ENCODE measurements at places on chromosomes 16 and 17.
A peak's percentile ranks its signal among the peaks of the same experiment; 100 is the strongest.

GRCh38 chr16:29854520-29855100 lies 8.4 kb downstream of the CDIPT start:
- H3K27ac ChIP-seq, result no peak overlapping the region
- H3K36me3 ChIP-seq, result peaks cover 8% of the 10 kb centered on the region
- H3K27me3 ChIP-seq, result no peaks in the 10 kb centered on the region
- H3K4me1 ChIP-seq, result peaks cover 5% of the 10 kb centered on the region
- no peak overlapping the region for H3K4me3 ChIP-seq

- DNase-seq, result no peak
- H3K27me3 ChIP-seq, result peaks cover 38% of the 10 kb centered on the region
- H3K4me1 ChIP-seq, result peaks cover 8% of the 10 kb centered on the region
- no peak overlapping the region for H3K27ac ChIP-seq
- no peak overlapping the region for H3K4me3 ChIP-seq
- no peaks in the 10 kb centered on the region for H3K36me3 ChIP-seq
Observed at GRCh38 chr17:44971776-44972483, 3.8 kb upstream of the C1QL1 start.

DNA sequence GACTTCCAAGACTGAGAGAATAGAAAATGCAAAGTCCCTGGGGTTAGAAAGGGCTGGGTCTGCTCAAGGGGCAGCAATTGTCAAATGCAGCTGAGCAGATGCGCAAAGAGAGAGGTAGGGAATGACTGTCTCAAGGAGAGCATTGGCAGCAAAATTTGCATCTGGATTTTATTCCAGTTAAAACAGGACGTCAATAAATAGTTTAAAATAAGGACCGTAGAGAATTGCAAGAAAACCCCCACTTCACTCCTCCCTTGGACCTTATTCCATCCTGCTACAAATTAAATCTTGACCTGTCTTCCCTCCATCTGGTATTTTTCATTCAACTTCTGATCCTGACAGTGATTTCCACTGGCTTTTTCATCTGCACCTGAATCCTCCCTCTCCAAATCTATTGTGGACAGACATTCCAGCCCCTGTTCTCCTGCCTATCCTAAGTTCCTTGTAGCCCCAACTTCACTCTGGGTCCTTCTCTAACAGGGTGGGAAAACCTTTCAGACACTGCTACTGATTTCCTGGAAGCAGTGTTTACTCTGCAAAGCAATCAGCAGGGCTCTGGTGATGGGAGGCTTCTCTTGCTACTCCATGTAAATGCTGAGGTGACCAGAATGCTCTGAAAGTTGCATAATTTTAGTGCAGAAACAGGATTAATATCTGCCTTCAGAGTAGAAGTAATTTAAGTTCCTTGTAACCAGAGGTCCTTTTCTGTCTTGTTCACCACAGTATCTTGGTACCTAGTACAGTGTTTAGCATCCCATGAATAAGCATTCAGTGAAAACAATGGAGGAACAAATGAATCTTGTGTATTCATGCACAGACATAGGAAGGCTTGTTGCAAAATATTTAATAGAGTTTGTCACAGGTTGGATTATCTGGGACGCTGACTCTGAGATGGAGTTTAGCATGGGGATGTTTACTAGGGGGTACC lies 79.2 kb downstream of the CDH11 start:
- H3K27ac ChIP-seq, result no peak overlapping the region
- H3K27me3 ChIP-seq, result no peaks in the 10 kb centered on the region
- H3K36me3 ChIP-seq, result no peaks in the 10 kb centered on the region
- no peak overlapping the region for H3K4me3 ChIP-seq
- H3K4me1 ChIP-seq, result no peaks in the 10 kb centered on the region

- H3K27me3 ChIP-seq, result peaks cover 10% of the 10 kb centered on the region
- no peaks in the 10 kb centered on the region for H3K36me3 ChIP-seq
- no peaks in the 10 kb centered on the region for H3K4me1 ChIP-seq
- DNase-seq, result no peak
- no peak overlapping the region for H3K4me3 ChIP-seq
- no peak overlapping the region for H3K27ac ChIP-seq
Observed at GRCh38 chr17:39667262-39667944, 850 bp upstream of the PNMT start.

- no peaks in the 10 kb centered on the region for H3K27me3 ChIP-seq
- H3K4me1 ChIP-seq, result no peaks in the 10 kb centered on the region
- H3K4me3 ChIP-seq, result no peak overlapping the region
- H3K36me3 ChIP-seq, result no peaks in the 10 kb centered on the region
- DNase-seq, result no peak
Observed at GRCh38 chr16:8713635-8714172, 39.3 kb downstream of the ABAT start.

DNA sequence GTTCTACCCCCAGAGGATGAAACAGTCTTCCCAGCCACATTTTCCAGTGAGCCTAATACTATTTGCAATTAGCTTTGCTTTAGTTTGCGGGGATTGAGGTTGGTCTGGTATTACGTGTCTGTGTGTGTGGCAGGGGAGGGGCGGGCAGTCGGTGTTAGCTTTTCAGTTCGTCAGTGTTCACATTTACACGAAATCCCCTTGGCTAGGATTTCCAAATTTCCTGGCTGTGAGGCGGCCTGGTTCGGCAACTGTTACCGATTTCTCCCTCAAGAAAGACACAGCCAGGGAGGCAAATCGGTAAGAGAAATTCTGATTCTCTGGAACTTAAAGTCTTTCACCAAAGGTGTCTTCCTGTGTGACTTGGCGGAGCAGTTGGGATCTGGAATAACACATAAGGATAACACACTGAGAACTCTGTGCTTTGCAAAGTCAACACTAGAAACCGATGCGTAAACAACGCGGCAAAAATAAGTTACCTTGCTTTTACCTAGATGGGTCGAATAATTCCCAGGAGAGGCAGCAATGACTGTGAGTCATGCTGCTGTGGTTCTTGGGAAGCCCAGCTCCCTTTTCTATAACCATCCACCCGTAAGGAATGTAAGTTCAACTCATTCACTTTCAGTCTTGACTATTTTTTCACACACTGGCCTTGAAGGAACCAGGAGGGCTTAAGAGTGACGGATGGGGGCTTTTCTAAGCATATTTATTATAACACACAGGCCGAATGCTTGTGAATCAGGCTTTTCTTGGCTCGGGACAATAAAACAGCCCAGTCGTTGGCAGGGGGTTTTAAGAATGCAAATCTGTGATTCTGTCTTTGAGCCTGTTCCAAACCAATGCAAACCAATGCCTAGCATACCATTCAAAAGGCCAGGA lies 24.2 kb downstream of the GPRC5B start:
- no peaks in the 10 kb centered on the region for H3K36me3 ChIP-seq
- H3K4me3 ChIP-seq, result no peak overlapping the region
- DNase-seq, result no peak
- H3K27ac ChIP-seq, result no peak overlapping the region
- H3K4me1 ChIP-seq, result no peaks in the 10 kb centered on the region
- H3K27me3 ChIP-seq, result no peaks in the 10 kb centered on the region

- DNase-seq, result no peak
- H3K4me1 ChIP-seq, result no peaks in the 10 kb centered on the region
- peaks cover 5% of the 10 kb centered on the region for H3K27me3 ChIP-seq
- H3K36me3 ChIP-seq, result no peaks in the 10 kb centered on the region
Observed at GRCh38 chr16:82451449-82451848, 175.3 kb upstream of the CDH13 start.

GRCh38 chr17:1012823-1013728 lies 16.1 kb downstream of the TIMM22 start:
- no peaks in the 10 kb centered on the region for H3K27me3 ChIP-seq
- H3K4me1 ChIP-seq, result no peaks in the 10 kb centered on the region
- H3K4me3 ChIP-seq, result no peak overlapping the region
- H3K36me3 ChIP-seq, result no peaks in the 10 kb centered on the region
- DNase-seq, result no peak

GRCh38 chr17:69567130-69567529 lies 152.6 kb downstream of the MAP2K6 start:
- no peak for DNase-seq
- H3K27ac ChIP-seq, result no peak overlapping the region
- H3K27me3 ChIP-seq, result peaks cover 4% of the 10 kb centered on the region
- no peaks in the 10 kb centered on the region for H3K4me1 ChIP-seq

DNA sequence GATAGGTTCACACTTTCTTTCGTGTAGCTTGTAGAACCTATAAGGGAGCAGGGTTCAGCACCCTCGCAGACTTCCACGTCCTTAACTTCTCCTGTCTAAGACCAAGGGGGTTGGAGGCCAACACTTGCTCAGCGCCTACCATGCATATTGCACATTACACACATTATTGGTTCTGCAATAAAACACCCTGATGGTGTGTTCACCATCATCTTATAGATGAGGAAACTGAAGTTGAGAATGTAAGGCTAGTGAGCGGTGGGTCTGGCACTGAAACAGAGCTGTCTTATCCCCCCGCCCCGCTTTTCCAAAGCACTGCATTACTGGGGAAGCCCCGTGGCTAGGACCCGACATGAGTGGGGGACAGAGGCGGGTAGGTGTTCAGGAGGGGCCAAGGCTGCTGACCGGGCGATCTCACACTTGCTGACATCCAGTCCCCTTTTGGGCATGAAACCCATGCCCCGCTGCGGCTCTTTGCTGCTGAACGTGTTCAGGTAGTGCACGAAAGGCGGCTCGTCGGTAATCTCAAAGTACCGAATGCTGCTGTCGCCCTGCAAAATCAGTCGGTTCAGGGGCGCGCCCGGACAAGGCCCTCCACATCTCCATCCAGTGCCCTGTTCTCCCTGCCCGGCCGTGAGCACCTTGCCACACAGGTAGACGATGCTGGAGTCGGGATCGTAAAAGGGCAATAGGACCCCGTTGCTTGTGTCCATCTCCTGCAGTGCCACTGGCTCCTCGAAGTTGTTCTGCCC lies 6.2 kb downstream of the CORO6 start:
- no peaks in the 10 kb centered on the region for H3K27me3 ChIP-seq
- H3K36me3 ChIP-seq, result no peaks in the 10 kb centered on the region
- no peak overlapping the region for H3K27ac ChIP-seq
- DNase-seq, result no peak

GRCh38 chr16:71648921-71649320 lies 22.9 kb downstream of the MARVELD3 start:
- H3K27me3 ChIP-seq, result no peaks in the 10 kb centered on the region
- H3K4me1 ChIP-seq, result no peaks in the 10 kb centered on the region
- H3K36me3 ChIP-seq, result peaks cover 7% of the 10 kb centered on the region
- DNase-seq, result no peak
- H3K27ac ChIP-seq, result no peak overlapping the region

- no peak overlapping the region for H3K27ac ChIP-seq
- no peak overlapping the region for H3K4me3 ChIP-seq
- no peak for DNase-seq
- H3K27me3 ChIP-seq, result no peaks in the 10 kb centered on the region
Observed at GRCh38 chr17:27558341-27558740, 72.6 kb upstream of the LGALS9 start.

- H3K4me3 ChIP-seq, result no peak overlapping the region
- no peak overlapping the region for H3K27ac ChIP-seq
- no peaks in the 10 kb centered on the region for H3K27me3 ChIP-seq
Observed at GRCh38 chr16:84786605-84787262, 33.1 kb upstream of the CRISPLD2 start.

GRCh38 chr17:259341-259976 lies 78.0 kb upstream of the DOC2B start:
- no peaks in the 10 kb centered on the region for H3K27me3 ChIP-seq
- H3K4me3 ChIP-seq, result no peak overlapping the region
- H3K4me1 ChIP-seq, result no peaks in the 10 kb centered on the region
- no peaks in the 10 kb centered on the region for H3K36me3 ChIP-seq

DNA sequence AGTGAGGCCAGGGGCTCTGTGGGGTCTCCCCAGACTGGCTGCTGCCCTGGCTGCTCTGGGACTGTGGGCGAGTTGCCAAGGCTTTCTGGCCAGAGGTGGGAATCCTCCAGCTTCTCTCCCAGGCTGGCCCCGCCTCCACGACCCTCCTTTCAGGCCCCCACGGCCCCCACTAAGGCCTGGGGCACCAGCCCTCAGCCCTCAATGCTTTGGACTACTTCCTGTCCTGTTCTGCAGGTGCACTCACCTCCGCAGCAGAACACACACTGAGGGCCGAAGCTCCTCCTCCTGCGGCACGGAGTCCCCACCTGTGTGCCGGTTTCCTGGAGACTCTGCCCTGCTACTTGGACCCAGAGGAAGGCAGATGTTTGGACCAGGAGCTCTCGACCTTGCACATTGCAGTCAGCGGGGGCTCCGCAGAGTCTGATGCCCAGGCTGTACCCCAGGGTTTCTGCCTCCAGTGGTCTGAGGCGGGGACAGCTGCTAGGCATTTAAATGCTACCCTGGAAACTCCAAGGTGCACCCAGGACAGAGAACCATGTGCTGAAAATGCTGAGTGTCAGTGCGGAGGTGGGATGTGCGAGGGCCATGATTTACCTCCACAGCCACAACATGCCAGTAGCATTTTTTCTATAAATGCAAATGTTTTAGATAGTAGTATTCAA lies 223.8 kb downstream of the IRF8 start:
- peaks cover 7% of the 10 kb centered on the region for H3K27me3 ChIP-seq
- H3K27ac ChIP-seq, result no peak overlapping the region
- no peak for DNase-seq
- no peak overlapping the region for H3K4me3 ChIP-seq
- H3K36me3 ChIP-seq, result no peaks in the 10 kb centered on the region
- H3K4me1 ChIP-seq, result no peaks in the 10 kb centered on the region

GRCh38 chr16:68764862-68765261 lies 27.8 kb downstream of the CDH1 start:
- H3K4me3 ChIP-seq, result no peak overlapping the region
- no peaks in the 10 kb centered on the region for H3K36me3 ChIP-seq
- H3K27me3 ChIP-seq, result peaks cover 3% of the 10 kb centered on the region
- no peak for DNase-seq

GRCh38 chr16:35414563-35414962 lies 1955.2 kb downstream of the TP53TG3F start:
- H3K4me1 ChIP-seq, result no peaks in the 10 kb centered on the region
- no peaks in the 10 kb centered on the region for H3K36me3 ChIP-seq
- H3K27ac ChIP-seq, result no peak overlapping the region
- DNase-seq, result no peak
- H3K27me3 ChIP-seq, result no peaks in the 10 kb centered on the region

DNA sequence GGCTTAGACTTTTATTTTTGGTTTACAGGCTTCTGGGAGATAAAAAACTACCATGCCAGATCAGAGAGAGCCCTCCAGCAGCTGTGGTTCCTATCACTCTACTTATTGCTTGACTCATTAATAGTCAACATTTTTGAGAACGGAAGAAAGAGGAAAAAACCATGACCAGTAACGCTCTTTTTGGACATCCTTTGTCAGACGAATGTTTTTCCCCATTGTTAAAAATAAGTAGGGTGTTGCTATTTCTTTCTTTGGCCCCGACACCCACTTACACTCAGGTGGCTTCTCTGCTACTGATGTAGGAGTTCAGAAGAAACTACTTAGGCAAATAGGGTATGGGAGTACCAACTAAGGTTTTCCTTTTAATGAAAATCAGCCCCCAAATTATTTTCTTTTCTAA lies 27.5 kb downstream of the TVP23A start:
- no peak for DNase-seq
- H3K4me1 ChIP-seq, result no peaks in the 10 kb centered on the region
- no peak overlapping the region for H3K4me3 ChIP-seq
- no peaks in the 10 kb centered on the region for H3K27me3 ChIP-seq

DNA sequence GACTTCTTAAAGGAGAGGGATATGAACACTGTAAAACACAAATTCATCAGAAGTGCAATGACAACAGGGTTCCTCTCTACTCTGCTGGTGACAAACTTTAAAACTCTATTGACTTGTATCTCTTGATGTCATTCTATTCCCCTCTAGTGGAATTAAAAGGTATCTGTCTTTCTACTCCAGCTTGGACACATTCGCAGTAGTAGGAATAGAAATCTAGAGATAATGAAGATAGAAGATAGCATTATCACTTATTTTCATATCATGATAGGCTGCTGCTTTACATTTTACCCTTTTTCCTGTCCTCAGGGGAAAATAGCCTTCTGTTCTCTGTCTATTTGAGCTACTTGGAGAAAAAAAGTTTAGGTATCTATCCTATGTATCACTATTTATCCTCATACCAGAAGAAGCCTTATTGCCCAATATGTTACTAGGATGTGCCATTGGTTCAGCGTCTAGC lies 209.6 kb upstream of the CACNG5 start:
- no peaks in the 10 kb centered on the region for H3K36me3 ChIP-seq
- no peaks in the 10 kb centered on the region for H3K4me1 ChIP-seq
- peak; percentile 55 for DNase-seq

Measured in endothelial cell of umbilical vein (primary cell).